Activated naive CD4-positive, alpha-beta T cell treated with anti-CD3 and anti-CD28 coated beads, Interleukin-2, amount 50 U/mL, for 72 hours (primary cell): ENCODE measurements at places on chromosomes 3 and 15. TPM values are rescaled to one million over a fixed set of nuclear protein-coding genes. Genes with fewer than 3 reads are reported as not detected.
A peak's percentile ranks its signal among the peaks of the same experiment; 100 is the strongest.

DNA sequence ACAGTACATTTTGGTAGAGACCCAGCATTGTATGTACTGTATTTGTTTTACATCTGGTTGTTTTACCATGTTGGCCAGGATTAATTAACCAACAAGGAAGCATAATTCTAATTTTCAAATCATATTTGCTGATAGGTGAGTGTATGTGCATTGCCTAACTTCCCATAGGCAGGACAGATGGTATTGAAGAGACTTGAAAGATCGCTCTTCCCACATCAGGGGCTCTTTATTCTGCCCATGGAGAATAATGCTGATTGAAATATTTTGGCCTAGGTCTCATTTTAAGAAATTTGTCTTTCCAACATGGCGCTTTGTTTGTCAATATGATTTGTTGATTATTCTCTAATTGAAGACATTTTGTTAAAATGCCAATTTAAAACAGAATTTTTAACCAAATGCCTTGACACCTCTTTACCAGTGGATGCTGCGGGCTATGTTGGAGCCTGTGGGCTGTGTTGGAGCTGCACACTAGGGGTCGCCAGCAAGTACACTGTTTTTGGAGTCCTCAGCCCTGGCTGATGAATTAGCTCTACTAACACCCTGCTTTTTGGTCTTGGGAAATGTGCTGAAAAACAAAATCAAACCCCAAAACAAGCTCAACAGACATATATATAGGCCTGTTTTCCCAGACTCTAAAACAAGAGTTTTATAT lies 5.3 kb downstream of the P2RY12 start:
- DNase-seq: no peak

GRCh38 chr3:65478551-65479500 lies 559.9 kb downstream of the MAGI1 start:
- no peak for DNase-seq

DNA sequence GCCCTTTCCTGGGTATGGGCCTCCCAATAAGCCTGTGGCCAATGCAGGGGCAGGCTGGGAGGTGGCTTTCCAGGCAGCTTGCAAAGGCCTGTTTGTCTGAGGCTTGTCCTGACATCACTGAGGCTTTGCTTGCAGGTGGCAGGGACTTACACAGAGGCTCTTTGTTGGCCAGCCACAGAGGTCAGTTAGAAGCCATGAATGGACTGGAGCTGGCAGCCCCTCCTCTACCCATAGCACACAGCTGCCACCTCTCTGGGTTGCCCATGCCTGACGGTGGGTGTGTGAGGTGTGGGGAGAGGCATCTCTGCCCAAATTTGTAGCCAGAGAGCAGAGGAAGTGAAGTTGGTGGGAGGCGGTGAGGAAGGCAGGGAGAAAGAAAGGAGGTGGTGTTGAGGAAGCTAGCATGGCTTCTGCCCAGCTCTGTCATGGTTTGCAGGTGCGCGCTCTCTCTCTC lies 17.1 kb downstream of the LIMD1 start:
- DNase-seq: no peak

GRCh38 chr3:108887121-108887520 lies 64.5 kb downstream of the TRAT1 start:
- no peak for DNase-seq

GRCh38 chr3:40661284-40661683 lies 136.5 kb downstream of the ZNF621 start:
- DNase-seq: no peak

DNA sequence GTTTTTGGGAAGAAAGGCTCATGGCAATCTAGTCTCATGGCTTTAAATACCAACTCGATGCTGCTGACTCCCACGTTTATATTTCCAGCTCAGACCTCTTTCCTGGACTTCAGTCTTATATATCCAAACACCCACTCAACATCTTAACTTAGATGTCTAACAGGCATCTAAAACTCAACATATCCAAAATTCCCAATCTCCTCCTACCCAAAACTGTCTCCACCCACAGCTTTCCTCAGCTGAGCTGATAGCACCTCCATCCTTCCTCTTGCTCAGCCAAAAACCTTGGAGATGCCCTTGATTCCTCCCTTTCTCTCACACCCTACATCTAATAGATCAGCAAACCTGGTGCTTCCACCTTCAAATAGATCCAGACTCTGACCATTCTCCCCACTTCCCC lies 202.5 kb downstream of the TLE3 start:
- no peak for DNase-seq

CACNA2D2 gene
- 2.4 TPM for total RNA-seq

- no peak for DNase-seq
Observed at GRCh38 chr15:82540984-82541431, 751 bp upstream of the RPS17 start.

ZNF621 gene
- total RNA-seq: 25.2 TPM

CPNE9 gene
- not detected for total RNA-seq

FSTL1 gene
- total RNA-seq: 0.39 TPM

GRCh38 chr3:116198087-116198486 lies 247.2 kb downstream of the LSAMP start:
- DNase-seq: no peak

DNA sequence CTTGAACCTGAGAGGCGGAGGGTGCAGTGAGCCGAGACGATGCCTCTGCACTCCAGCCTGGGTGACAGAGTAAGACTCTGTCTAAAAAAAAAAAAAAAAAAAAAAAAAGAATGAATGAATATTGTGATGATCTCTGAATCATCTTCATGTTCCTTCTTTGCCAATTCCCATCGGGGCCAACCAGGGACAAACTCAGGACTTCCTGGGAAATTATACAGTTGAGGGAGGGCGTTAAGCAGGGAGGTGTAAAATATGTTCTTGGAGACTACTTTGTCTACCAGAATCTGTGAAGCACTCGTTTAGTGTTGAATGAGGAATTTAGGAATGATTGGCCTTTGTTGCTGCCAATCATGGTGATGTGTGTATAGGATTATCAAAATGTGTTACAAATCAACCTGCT lies 210.6 kb downstream of the PTPRG start:
- DNase-seq: no peak

- DNase-seq: peak; percentile 13
Observed at GRCh38 chr3:44862226-44862637, 520 bp downstream of the TMEM42 start.

- no peak for DNase-seq
Observed at GRCh38 chr3:157046520-157046919, 113.4 kb downstream of the CCNL1 start.

HDDC3 gene
- total RNA-seq: 32.4 TPM

SCG5 gene
- 3.7 TPM for total RNA-seq

DNA sequence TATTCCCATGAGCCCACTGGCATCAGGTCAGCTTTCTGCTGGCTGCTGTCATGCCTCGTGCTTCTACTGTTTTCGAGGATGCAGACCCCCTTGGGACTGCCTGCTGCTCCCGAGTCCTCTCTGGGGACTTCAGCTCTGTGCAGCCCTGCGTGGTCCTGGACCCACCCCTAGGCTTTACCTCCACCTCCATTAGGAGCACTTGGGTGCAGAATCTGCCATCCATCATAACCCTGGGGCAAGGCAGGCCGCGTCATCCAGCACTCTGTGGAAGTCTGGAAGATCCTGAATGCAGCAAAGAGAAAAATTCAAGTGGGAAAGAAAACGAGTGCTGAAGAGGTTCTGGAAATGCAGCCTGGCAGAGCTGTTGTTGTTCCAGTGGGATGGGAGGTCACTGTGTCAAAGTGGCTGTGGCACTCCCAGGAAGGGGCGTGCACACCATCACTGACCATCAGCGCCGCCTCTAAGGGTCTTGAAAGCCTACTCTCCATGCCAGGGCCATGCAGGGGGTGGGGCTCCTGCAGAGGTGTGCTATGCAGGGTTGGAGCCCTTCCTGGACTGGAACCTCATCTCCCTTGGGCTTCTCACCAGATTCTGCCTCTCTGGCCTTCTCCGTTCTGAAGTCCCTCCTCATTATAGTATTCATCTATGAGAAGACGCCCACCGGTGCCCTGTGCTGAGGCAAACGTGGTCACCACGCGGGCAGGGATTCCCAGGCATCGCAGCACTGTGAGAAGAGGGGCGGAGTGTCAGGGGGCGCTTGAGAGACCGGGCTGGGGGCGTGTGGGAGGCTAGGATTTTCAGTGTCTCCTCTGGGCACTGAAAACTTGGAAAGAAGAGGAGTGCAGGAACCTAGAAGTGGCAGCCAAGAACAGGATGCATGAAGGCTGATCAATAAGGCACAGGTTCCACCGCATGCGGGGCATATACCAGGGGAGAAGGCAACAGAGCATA lies 12.5 kb downstream of the EPB42 start:
- peak; percentile 49 for DNase-seq

ST8SIA2 gene
- not detected for total RNA-seq

AADACL2 gene
- not detected for total RNA-seq

PPP1R14D gene
- total RNA-seq: not detected

ISLR gene
- total RNA-seq: not detected

- DNase-seq: no peak
Observed at GRCh38 chr15:42759093-42759492, 22.2 kb upstream of the CDAN1 start.

- DNase-seq: no peak
Observed at GRCh38 chr3:8460815-8461456, 40.7 kb upstream of the LMCD1 start.

GOLGA8T gene
- total RNA-seq: 0.14 TPM

MDFIC2 gene
- not detected for total RNA-seq

BSN gene
- 0.20 TPM for total RNA-seq

DNA sequence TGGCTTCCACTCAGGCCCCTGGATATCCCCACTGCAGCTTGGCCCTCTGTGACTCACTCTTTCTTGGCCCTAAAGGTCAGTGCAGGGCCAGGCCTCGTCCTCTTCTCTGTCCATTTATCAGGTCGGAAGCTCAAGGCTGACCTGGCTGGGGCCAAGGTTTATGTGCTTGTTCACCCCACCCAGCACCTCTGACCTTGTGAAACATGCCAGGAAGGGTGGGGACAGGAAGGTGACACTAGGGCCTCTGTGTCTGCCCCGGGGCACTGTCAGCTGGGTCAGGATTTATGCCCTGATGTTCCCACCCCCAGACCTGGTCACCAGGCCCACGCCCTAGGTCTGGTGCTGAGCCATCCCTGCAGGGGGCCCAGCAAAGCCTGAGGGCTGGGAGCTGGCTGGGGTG lies 103.8 kb downstream of the FBLN2 start:
- DNase-seq: no peak

MAP3K13 gene
- 10.7 TPM for total RNA-seq

GRCh38 chr15:99486371-99487336 lies 79.1 kb upstream of the MEF2A start:
- no peak for DNase-seq

CD276 gene
- 2.5 TPM for total RNA-seq
